IMR-90 (cell line): ENCODE measurements at places on chromosomes 1 and 21. TPM values are rescaled to one million over a fixed set of nuclear protein-coding genes. Genes with fewer than 3 reads are reported as not detected.

GRCh38 chr1:223033658-223034057, 109.4 kb downstream of the TLR5 start:
- peaks cover 17% of the 10 kb centered on the region for H3K27me3 ChIP-seq
- H3K27ac ChIP-seq: no peak overlapping the region
- no peaks in the 10 kb centered on the region for H3K4me1 ChIP-seq
- no peak for DNase-seq

GRCh38 chr1:204313675-204314074, 46.1 kb downstream of the PLEKHA6 start:
- no peaks in the 10 kb centered on the region for H3K36me3 ChIP-seq
- no peak overlapping the region for H3K4me3 ChIP-seq
- peaks cover under 1% of the 10 kb centered on the region for H3K4me1 ChIP-seq
- no peaks in the 10 kb centered on the region for H3K27me3 ChIP-seq
- DNase-seq: no peak

AGPAT3 gene
- 24.2 and 27.1 TPM in 2 replicates for total RNA-seq

- peaks cover 13% of the 10 kb centered on the region for H3K4me1 ChIP-seq
- H3K27me3 ChIP-seq: peaks cover 2% of the 10 kb centered on the region; the same call in 1 of the 2 replicates
- H3K4me3 ChIP-seq: no peak overlapping the region
- H3K36me3 ChIP-seq: no peaks in the 10 kb centered on the region
- H3K27ac ChIP-seq: no peak overlapping the region
These were observed 130.1 kb downstream of the TGFB2 start for GRCh38 chr1:218475275-218475674.
